T follicular helper cell (primary cell): ENCODE measurements at places on chromosomes 13 and 19.
A peak's percentile ranks its signal among the peaks of the same experiment; 100 is the strongest.

DNA sequence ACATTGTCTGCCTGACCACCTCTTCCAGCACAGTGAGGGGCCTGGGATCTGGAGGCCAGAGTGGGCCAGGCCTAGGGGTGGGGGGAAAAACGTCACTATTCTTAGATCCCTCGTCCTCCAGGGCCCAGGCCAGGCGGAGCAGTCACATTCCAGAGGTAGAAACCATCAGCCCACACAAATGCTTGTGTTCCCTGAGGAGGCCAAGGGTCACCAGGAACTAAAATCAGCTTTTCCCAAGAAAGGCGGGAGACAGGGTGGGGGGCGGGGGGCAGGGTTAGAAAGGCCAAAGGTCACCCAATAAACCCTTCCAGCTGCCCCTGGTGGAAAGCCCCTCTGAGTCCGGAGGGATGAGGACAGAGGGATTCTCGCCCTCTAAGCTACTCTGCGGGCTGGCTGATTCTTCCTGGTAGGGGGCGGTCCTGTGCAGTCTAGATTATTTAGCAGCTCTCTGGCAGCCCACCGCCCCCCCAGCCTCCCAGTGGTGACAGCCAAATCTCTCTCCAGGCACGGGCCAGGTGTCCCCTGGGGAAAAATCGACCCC, 23.5 kb upstream of the CCL25 start:
- DNase-seq = no peak

DNA sequence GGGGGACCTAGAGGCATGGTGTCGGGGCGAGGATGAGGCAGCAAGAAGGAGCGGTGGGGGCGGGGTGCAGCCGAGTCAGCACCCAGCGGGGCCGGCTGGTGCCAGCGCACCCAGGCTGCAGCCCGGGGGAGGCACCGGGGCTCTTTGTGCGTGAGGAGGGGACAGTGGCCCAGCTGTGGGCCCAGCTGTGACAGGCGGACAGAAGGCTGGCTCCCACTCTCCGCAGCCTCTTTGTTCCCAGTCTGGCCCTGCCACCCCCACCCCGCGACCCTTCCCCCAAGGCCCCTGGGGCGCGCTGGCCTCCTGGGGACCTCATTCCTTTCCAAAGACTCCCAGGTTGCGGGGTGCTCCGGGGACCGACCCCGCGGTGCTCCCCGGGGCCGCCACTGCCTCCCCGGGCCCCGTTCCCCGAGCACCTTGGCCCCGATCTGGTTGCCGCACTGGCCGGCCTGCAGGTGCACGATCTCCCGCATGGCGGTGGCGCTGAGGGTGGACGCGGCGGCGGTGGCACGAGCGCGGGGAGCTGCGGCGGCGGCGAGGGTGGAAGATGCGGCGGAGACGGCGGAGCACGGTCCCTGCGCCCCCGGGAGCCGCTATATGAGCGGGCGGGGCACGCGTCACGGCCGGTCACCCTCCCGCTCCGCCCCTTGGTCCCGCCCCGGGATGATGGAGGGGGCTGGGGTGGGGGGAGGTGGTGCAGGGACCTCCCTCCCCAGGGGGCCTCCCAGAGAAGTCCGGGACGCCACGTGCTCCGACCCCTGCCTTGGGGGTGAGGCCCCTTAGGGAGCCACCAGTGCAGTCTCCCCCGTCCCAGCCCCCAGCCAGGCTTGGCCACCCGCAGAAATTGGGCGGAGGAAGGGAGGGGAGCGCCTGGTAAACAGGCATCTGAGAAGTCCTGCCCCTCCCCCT, at the start of gene TUBB4A:
Gene TUBB4A, minus strand, starts transcription at position 570 of the 909 bp plus-strand sequence. Its CDS starts 97 bp downstream, at position 473.
- DNase-seq = no peak

- no peak for DNase-seq
Observed at GRCh38 chr19:10818301-10819123, 17.5 kb downstream of the TMED1 start.

- no peak for DNase-seq
Observed at GRCh38 chr19:8456064-8456463, 11.3 kb downstream of the HNRNPM start.

DNA sequence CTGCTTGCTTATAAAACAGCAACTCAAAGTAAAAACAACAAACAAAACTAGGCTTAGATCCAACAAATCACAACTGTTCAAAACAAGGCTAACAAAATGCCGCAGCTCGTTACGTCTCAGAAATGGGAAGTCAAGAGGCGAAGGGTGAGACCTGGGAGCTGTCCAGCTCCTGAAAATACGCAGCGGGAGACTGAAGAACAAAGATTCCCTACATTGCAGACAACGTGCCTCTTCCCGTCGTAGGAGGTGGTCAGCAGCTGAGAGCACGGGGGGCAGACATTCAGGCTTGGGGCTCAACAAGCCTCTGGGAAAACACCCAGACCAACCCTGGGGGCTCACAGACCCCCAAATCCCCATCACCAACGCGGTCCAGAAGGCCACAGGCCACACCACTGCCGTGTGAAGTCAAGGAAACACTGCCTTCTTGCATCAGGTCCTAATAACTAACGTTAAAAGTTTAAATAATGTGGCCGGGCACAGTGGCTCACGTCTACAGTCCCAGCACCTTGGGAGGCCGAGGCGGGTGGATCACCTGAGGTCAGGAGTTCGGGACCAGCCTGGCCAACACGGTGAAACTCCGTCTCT, 13.5 kb downstream of the PLPP2 start:
- DNase-seq = no peak

DNA sequence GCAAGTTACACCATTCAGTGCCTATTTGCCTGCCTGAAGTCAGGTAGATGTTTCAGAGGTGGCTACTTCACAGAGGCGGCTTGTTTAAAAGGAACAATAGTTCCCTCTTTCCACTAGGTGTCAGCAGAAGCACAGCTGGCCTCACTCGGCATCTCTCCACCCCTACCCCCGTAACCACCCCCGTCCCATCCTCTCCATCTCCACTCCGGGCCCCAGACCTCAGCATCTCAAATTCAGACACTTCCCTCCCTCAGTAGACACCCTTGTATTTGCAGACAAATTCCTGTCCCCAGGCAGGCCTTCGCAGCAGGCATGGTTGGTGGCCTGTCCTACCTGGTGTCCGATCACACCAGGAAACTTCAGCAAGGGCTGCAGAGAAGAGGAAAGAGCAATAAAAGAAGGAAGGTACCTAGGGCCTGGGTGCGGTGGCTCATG, 9.1 kb upstream of the DPP9 start:
- DNase-seq = peak; percentile 37

- peak; percentile 33 for DNase-seq
Observed at GRCh38 chr13:99605420-99606323, 104.4 kb downstream of the TM9SF2 start.

- no peak for DNase-seq
Observed at GRCh38 chr13:21240586-21240985, 64.1 kb downstream of the MRPL57 start.

DNA sequence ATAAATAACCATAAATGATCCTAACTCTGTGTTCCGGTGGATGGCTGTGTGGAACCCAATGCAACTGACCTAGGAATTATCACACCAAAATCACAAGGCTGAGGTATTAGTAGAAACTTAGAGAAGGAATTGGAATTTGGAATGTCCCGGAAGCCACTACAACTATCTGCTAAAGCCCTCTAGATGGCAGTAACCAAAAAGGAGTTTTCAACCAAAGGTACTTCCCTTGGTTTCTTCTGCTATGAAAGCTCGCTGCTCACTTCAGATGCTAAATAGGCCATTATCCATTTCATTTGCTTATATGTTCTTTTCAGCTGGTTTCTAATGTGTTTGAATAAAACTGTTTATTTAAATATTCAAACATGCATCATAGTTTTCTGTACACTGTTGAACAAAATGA, 1589.1 kb upstream of the SPRY2 start:
- DNase-seq = no peak

- DNase-seq = no peak
Observed at GRCh38 chr19:21571316-21571715, 65.9 kb downstream of the ZNF429 start.

DNA sequence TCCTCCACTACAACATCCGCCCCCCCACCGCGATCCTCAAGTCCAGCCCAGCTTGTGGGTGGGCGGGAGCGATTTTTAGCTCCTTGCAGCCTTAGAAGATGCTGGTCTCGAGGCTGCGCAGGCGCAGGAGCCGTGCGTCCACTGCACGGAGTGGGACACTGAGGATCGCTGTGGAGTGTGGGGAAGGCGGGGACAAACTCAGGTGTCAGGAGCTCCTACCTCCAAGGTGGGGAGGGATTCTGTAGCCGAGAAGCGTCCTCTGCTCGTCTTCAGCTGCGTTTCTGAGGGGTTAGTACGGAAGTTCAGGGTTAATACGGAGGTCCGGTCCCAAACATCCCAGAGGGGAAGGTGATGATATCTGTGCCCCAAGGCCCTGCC, at the start of gene RTBDN:
Gene RTBDN, minus strand, starts transcription at position 14 of the 378 bp plus-strand sequence. CDS start 4,600 bp downstream, outside the sequence.
- no peak for DNase-seq

DNA sequence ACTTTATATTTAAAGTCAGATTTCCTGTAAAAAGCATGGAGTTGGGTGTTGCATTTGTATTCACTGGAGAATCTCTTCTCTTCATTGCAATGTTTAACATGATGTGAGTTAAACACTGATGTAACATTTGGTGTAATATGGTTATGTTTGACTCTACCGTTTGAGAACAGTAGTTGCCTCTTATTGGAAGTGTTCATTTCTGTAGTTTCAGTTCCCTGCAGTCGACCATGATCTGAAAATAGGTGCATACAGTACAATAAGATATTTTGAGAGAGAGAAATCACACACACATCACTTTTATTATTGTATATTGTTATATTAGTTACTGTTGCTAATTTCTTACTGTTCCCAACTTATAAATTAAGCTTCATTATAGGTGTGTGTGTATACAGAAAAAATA, 105.2 kb upstream of the SPACA7 start:
- DNase-seq = no peak

DNA sequence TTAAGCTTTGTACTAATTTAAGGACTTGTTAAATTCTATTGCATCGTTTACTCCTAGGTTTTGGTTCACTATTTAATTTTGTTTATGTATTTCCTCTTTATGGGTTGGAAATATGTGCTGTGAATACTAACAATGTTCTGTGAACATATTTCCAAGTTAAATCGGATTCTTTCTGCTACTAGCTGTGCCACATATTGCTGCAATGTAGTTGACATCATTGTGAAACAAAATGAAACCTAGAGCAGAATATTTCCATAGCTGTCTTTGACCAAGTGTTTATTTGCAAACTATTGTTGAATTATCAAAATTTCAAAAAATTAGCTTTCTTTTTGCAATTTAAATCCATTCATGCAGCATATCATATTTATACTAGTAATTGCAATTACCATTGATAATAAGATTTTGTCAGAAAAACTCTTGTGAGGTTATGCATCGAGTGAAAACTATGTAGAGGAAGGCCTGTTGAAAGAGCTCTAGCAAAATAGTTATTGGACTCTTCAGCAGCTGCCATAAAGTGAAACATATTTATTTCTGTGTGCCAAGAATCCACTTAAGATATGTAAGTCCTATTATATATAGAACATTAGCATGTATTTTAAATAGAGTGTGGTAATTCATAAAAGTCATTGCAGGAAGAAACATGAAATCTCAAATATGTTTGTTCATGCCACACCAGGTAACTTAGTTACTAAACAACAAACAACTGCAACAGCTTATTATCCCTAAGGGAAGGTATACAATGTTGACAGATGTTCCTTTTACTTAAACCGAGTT, 575.1 kb downstream of the SLITRK6 start:
- no peak for DNase-seq

DNA sequence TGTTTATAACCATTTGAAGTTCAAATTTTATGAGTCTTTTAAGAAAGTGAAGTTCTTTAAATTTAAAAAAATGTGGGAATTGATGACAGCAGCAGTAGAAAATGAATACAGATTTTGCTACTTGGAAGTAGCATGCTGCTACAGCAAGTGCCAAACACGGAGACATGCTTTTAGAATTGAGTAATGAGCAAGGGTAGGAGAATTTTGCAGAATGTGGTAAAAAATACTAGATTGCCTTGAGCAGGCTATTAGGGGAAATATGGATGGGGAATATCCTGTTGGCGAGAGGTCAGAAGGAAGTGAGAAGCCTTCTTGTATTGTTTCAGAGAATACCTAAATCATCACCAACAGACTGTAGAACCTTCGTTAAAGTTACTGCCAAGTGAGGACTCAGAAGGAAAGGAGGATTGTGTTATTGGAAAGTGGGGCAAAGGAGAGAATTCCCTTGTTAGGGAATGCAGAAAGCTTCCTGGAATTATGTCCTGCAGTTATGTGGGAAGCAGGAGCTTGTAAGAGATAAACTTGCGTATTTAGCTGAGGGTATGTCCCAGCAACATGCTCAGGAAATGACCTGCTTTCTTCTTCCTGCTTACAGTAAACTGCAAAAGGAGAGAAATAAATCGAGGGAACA, 32.4 kb upstream of the OXGR1 start:
- DNase-seq = no peak

DNA sequence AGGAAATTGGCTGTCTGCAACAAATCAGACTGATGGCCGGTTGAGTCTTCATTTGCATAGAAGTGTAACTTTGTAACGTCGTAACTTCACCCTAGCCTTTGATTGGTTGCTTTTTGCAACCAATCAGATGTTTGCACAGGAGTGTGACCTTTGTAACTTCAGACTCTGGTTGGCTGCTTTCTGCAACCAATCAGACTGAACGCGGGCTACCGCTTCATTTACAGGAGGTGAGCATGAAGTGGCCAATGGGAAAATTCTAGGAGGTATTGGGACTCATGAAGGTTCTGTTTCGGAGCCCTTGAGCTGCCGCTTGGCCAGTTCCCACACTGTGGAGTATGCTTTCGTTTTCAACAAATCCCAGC, 441 bp upstream of the ZNF559 start:
- no peak for DNase-seq

DNA sequence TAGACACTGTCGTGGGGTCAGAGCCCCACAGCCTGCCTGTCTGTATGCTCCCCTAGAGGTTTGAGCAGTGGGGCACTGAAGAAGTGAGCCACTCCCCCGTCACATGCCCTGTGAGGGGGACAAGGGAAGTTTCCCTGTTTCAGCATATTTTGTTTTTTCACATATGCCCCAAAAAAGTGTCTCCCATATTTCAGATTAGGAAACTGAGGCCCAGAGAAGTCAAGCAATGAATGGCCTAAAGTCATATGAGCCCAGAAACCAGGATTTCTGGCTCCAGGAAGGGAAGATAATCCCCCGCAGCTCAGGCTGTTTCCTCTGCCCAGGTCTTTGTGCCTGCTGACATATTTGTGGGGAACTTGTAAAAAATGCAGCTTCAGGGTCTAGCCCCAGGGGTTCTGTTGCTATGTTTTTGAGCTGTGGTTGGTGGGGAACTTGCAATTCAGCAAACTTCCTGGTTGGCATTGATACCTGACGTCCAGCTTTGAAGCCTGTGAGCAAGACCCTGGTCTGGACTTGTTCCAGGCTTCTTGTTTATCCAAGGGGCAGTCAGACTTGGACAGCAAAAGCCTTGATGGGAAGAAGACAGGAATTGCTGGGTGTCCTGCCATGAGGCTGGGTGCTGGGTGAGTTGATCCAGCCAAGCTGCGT, 9.5 kb downstream of the RASL11A start:
- DNase-seq = no peak

DNA sequence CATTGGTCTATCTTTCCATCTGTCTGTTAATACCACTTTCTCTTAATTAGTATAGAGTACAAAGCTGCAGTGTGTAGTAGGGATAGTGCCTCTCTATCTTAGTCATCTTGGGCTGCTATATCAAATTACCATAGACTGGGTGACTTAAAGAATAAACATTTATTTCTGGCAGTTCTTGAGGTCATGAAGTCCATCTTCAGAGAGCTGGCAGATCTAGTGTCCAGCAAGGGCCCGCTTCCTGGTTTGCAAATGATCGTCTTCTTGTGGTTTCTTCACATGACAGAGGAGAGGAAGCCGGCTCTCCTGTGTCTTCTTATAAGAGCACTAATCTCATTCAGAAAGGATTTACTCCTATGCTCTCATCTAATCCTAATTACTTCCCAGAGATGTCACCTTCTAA, 6.1 kb downstream of the ZNF700 start:
- no peak for DNase-seq
